ENCODE measurements at places on chromosomes 6 and 20. TPM values are rescaled to one million over a fixed set of nuclear protein-coding genes. Genes with fewer than 3 reads are reported as not detected.

TRDN gene
- total RNA-seq: 0.30 TPM

TCP11 gene
- not detected for total RNA-seq

GRCh38 chr6:8361259-8361658, 74.1 kb downstream of the SLC35B3 start:
- H3K36me3 ChIP-seq: no peaks in the 10 kb centered on the region
- no peak overlapping the region for H3K4me3 ChIP-seq
- DNase-seq: no peak

DNA sequence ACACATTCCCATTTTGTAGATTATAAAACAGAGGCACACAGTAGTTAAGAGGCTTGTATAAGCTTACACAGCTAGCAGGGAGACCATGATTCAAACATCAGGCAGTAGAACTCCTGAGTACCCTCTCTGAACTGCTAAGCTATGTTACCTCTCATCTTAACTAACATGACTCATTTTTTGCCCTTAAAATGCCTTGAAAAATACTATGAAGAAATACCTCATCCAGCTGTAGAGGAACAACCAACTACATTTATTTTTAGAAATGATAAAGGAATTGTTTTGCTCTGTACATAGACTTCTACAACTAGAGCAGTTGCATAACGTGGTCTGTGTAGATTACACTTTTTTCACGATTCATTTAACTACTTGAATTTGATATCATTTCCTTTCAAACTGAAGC, 102.1 kb downstream of the FLRT3 start:
- DNase-seq: no peak
- no peaks in the 10 kb centered on the region for H3K4me1 ChIP-seq
- no peaks in the 10 kb centered on the region for H3K27me3 ChIP-seq
- H3K4me3 ChIP-seq: no peak overlapping the region

DNA sequence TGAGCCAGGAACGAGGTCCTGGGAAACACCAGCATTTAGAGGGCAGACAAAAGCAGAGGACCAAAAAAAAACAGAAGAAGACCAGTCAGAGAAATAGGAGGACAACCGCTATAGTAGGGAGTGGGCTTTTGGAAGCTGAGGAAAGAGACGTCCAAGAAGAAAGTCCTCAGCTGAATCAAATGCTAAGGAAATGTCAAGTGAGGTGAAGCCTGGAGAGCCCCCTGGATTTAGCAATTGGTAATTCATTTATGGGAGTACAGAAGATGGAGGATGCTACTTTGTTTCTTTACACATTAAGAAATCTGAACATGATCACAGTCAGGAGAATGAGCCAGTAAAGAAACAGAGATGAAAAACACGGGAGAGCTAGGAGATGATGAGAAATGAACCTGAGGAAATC, 41.1 kb downstream of the LRP11 start:
- no peaks in the 10 kb centered on the region for H3K27me3 ChIP-seq
- H3K4me1 ChIP-seq: no peaks in the 10 kb centered on the region
- no peaks in the 10 kb centered on the region for H3K36me3 ChIP-seq
- no peak for DNase-seq

DNA sequence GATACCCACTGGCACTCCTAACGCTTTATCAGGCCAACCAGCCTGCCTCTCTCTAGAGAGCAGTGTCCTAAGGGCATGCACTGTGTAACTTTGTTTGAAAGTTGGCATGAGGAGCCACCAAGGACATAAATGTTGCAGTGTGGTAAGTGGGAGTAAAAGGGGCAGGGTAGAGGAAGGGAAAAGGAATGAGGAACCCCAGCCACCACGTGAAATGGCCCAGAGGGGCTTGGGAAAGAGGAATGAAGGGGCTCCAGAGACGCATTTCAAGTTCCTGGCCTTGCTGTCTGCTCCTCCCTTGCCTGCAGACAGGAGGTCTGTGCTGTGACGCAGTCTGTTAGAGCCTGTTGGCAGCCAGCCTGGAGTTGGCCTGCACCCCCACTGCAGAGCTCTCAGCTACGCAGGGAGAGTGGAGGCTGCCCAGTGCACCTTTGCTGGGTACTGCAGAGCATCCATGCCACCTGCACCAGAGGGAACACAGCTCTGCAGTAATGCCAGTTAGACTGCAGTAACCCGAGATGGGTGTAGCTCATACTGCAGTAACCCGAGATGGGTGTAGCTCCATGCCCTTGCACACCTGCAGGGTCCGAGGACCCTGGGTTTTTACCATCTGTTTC, 86.8 kb upstream of the SNAP25 start:
- no peaks in the 10 kb centered on the region for H3K27me3 ChIP-seq
- no peaks in the 10 kb centered on the region for H3K4me1 ChIP-seq
- H3K27ac ChIP-seq: no peak overlapping the region
